Lower leg skin (tissue), 4 donors: ENCODE measurements at places on chromosomes 7 and 10. TPM values are rescaled to one million over a fixed set of nuclear protein-coding genes. Genes with fewer than 3 reads are reported as not detected.

- no peak for DNase-seq
These were observed 208.3 kb downstream of the STK31 start for GRCh38 chr7:23918286-23918685.

- no peak for DNase-seq
These were observed 183.6 kb upstream of the NFE2L3 start for GRCh38 chr7:25968205-25968993.

DNA sequence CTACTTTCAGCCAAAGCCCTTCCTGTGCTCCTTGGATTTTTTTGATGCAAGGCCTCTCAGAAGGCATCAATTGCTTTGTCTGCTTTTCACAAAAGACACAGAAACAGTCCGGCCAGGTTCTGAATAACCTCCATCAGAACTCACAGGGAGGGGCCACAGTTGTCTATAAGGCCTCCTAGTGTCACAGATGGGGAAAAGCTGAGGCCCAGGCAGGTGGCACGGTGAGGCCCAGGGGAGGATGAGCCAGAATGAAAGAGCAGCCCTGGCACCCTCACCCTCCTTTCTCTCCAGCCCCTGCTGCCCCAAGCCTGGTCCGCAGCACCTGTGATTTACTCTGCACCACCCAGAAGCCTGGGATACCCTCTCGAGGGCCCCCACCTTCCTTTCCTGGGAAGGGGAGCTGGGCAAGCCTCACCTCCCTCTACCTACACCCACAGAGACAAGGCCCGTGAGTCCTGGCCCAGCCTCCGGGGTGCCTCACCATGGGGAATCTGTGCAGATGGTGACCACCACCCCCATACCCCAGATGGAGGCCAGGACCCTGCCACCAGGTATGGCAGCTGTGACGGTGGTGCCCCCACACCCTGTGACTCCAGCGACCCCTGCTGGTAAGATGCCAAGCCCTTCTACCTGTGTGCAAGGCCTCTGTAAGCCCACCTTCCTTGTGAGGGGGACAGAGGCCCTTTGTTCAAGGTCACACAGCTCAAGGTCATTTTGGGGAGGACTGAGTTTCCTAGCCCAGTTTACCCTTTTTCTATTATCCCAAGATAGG is 26.2 kb upstream of the ZNF467 start:
- no peak for DNase-seq

GRCh38 chr10:118925404-118926071 is 104.0 kb upstream of the NANOS1 start:
- DNase-seq, result no peak

PIP gene
- 1,497 TPM for total RNA-seq

SPDYE1 gene
- total RNA-seq, result not detected

HOXA11 gene
- 1.4 TPM for total RNA-seq

ATG9B gene
- 67.6 TPM for total RNA-seq
